Skin of body (tissue), 3 donors: ENCODE measurements at places on chromosomes 1 and 21.

DNA sequence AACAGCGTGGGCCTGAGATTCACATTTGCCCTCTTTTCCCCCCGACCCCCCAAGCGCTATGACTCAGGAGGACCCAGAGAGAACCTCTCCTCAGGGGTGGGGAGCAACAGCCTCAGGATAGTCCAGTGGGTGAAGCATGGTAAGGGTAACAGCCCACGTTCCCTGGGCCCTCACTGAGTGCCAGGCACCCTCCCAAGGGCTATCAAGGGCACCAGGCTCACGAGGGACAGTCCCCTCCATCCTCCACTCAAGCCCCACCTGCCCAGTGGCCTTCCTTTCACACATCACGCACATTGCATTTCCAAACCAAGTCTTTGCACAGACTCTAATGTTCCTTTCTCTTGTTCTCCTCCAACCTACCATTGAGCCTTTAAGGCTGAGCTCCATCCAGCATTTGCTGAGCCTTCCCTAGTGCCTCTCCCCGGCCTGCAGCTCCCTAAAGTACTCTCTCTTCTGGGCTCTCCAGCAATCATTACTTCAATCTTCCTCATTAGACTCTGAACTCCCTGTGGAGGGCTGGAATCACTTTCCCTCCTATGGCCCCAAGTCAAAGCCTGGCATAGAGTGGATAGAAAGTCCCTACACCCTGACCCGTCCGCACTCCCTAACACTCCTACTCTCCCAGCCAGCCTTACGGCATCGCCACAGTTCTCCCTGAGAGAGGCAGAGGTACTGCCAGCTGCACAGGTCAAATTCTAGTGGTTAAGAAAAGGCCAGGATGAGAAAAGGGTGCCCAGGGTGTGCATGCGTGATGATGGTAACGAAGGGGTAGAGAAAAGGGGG is 1.0 kb downstream of the AKR7A2 start:
- no peak for DNase-seq

DNA sequence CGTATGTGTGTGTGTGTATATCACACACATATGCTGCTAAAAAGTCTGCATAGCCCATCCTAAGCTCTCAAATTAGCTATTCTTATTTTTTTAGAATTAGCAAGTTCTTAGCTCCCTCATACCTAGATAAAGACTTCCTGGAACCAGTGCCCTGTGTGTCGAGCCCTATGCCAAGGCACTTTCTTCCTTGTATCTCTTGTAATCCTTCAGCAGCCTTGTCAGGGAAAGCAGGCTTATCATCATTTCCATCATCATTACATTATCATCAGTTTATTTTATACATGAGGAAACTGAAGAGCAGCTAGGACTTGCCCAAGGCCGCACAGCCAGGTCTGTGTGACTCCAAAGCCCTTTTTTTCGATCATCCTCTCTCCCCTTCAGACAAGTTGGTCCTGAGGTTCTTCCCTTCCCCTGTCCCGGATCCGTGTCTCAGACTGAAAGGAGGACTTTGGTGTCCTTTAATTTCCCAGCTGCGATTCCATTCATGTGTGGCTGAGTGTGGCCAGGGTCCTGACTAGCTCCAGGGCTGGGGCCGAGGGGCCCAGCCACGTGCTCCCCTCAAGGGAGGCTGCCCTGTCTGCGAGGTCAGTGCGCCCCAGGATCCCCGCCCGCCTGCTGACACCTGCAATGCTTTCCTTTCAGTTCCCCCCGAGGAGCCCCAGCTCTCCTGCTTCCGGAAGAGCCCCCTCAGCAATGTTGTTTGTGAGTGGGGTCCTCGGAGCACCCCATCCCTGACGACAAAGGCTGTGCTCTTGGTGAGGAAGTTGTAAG is 24.9 kb downstream of the IL6R start:
- no peak for DNase-seq

- DNase-seq: no peak
Measured at GRCh38 chr1:13751985-13752384, 52.0 kb downstream of the PRDM2 start.

DNA sequence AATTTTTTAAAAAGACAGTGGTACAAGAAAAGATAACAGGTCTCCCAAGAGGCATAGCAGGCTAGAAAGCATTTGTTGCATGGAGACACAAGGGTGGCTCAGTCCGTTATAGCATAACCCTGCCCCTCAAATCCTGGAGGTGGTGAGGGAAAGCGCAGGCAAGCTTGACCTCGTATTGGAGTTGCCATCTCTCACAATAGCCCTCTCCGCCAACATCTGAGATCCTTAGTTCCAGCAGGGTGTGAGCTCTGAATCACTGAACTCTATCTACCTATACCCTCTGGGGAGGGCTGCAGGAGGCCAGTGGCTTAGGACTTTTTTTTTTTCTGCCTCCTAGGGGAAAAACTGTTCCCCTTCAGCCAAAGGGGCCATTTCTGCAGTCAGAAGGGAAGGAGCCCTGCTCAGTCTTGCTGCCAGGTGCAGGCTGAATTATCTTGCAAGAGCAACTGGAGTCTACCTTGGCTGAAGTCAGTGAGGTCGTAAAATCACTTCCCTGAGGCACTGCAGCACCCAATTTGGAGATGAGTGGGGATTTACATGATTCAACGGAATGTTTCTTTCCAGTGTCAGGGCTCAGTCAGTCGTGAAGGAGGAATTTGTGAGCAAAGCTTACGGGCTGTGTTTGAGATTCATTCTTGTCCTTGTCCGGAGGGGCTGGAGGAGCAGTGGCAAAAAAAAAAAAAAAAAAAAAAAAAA is 17.2 kb upstream of the C8A start:
- DNase-seq: no peak

DNA sequence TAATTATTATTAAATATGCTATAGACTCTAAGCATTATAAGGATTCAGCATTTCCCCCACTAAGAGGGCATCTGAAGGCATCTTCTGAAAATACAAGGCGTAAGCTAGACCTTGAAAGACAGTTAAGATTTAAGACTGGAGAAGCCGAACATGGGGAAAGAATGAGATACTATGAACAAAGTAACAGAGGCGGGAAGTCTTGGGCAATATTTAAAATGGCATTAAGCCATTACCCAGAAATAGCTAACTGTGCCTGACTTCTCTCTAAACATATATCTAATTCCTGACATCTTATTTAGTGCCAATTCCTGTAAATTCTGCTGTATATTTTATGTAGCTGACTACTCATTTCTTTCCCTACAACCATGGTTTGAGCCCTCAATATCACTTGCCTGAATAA is 20.9 kb downstream of the DPH5 start:
- DNase-seq: no peak

- DNase-seq: peak; percentile 75
Measured at GRCh38 chr1:156889802-156890580, 3.5 kb upstream of the PEAR1 start.

DNA sequence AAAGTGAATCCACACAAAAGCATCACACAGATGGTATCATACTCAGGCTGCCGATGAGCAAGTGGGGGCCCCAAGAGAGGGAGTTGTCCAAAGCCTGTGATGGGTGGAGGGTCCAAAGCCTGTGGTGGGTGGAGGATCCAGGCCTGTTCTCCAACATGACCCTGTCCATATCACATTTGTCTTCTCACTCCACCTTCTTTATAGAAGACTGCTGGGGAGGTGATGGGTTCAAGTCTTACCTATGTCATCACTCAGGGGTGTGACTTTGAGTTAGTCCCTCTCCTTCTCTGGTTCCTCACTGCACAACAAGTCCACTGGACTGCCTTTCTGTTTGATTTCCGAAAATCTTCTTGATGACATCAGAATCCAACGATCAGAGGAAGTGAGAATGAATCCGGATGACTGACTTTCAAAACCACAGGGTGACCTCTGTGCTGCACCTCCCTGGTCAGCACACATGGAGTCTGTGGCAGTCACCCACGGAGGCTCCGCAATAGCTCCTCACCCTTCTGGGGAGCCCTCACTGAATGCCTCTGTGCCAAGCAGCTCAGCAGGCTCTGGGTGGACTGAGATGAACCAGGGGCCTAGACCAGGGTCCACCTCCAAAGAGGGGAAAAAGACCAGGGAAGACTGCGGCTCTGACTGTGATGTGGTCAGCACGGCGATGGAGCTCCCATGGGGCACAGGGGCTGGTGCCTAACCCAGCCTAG is 166.8 kb downstream of the HIVEP3 start:
- DNase-seq: no peak

DNA sequence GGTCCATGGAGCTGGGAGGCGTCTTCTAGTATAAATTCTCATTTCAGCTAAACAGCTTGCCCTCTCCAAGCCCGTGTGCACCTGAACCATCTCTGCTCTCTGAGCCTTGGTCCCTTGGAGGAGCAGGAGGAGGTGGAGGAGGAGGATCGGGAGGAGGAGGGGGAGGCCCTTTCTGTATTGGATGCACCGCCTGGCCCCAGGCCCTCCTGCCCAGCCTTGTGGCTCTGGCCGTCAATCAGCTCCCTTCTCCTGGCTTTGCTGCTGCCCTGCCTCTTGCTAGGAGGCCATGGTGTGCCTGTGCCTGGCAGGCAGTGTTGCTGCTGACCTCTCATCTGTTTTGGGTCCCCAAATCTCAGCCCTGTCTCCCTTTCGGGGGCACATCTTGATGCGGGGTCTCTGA is 9.0 kb downstream of the COL18A1 start:
- DNase-seq: no peak

- no peak for DNase-seq
Measured at GRCh38 chr21:44333509-44334328, 5.5 kb downstream of the CFAP410 start.

DNA sequence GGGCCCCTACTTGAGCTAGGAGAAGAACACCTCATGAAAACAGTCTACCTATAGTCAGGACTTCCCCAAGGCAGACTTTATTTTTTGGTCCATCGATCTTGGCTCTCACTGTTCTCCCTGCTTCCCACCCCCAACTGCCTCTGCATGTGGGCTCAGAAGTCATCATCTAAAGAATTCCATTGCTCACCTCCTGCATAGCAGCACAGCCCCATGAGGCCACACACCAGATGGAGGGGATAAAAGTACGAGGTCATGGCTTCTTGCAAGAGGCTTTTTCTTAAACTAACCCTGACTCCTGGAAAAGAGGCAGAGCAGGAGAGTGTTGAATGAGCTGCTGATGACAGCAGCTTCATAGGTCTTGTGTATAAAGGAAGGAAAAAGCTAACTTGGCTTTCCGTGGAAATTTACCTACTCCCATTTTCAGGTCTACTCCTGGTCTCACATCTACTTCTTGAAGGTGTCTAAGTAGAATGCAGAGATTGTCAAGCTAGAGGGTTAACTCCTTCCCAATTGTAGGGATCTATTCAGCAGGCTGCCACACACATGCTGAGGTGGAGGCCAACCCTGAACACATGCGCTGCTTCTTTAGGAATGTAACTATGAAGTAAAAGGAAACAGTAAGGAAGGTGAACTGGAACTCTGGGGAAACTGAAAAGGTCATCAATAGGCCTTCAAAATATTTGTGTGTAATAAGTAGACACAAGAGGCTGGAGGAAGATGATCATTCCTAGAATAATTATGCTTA is 18.7 kb downstream of the WNT2B start:
- no peak for DNase-seq

DNA sequence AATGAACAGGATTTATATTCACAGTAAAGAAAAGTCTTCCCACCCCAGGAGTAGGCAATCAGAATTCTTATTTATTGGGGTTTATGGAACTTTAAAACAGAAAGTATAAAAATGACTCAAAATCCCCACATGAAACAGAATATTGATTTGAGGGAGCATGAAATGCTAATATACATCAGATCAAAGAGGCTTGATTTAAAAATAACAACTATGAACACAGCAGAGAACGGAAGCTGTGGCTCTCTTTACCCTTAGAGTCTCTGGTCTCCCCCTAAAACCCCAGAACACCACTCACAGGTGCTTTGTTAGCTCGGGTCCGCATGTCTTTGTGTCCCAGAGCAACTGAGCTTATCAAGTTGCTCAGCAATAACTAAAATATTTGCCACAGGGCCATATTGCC is 31.2 kb upstream of the FASLG start:
- DNase-seq: no peak

DNA sequence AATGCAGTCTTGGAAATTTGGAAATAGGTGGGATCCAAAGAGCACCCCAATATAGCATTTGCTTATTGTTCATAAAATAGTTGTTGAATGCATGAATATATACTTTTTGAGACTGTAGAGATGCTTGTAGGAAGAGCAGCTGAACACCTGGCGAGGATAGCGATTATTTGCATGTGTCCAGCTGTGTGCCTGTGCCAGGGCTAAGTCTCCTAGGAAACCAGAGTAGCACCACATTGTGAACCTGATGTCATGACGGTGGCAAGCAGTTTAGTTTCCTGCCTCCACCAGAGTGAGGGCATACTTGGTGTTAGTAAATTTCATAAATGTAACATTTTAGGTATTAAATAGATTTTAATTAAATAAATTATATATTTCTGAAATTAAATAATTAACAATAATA is 37.3 kb upstream of the IRF2BP2 start:
- no peak for DNase-seq

- DNase-seq: no peak
Measured at GRCh38 chr1:159917533-159918351, 7.6 kb downstream of the TAGLN2 start.

GRCh38 chr1:48536477-48536876 is 64.5 kb upstream of the SPATA6 start:
- no peak for DNase-seq

DNA sequence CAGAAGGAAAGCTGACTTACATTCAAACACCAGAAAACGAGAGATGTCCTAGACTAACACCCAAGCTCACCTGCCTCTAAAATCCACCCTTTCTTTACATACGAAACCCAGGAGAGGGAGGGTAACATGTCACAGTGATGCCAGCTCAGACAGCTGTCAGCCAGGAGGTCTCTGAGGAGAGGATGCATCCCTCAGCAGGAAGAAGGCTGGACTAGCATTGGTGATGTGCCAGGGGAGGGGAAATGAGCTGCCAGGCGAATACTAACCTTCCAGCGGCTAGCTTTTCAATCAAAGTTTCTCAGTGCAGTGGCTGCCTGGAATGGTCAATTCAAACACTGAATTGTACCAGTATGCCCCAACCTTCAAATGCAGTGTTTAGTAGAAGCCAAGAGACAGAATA is 3.6 kb upstream of the UBE2G2 start:
- no peak for DNase-seq

- DNase-seq: no peak
Measured at GRCh38 chr1:20119347-20119746, at the start of gene PLA2G2D. TSS of gene PLA2G2D (minus strand) at chr1:20119536. CDS start at chr1:20119498, 38 bp downstream.

DNA sequence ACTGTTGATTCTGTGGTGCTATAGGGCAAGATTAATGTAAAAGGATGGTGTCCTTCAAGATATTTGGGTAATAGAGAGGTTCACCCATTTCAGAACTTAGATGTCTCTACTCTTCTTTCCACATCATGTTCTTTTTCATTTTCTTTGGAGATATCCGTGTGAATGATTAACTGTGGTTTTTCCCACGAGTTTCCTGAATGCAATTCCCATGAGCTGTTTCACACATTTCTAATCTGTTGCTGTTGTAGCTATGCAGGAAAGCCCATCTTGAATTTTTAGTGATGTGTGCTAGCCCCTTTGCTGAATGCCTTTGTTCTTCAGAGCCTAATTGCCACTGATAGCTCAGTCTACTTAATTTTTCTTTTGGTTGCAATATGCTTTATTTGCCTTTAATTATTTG is 27.6 kb downstream of the SNX27 start:
- no peak for DNase-seq

- DNase-seq: no peak
Measured at GRCh38 chr21:38494703-38495102, 3.6 kb downstream of the ERG start.
